ENCODE measurements at places on chromosomes 13 and 19. TPM values are rescaled to one million over a fixed set of nuclear protein-coding genes. Genes with fewer than 3 reads are reported as not detected.

ONECUT3 gene
- 1.6 TPM for polyA plus RNA-seq

RYR1 gene
- 0.44 TPM for polyA plus RNA-seq

YJEFN3 gene
- polyA plus RNA-seq: 26.9 TPM

ZNF534 gene
- polyA plus RNA-seq: 2.9 TPM

CRTC1 gene
- polyA plus RNA-seq: 10.4 TPM

LHB gene
- polyA plus RNA-seq: not detected

MKNK2 gene
- 37.6 TPM for polyA plus RNA-seq

CERS1 gene
- polyA plus RNA-seq: 21.7 TPM

KLF1 gene
- not detected for polyA plus RNA-seq

CLDN10 gene
- polyA plus RNA-seq: not detected

ZNF208 gene
- not detected for polyA plus RNA-seq

LILRA2 gene
- polyA plus RNA-seq: not detected

SHC2 gene
- polyA plus RNA-seq: 81.2 TPM

RHPN2 gene
- polyA plus RNA-seq: 0.60 TPM

RNF113B gene
- not detected for polyA plus RNA-seq

SLC10A2 gene
- not detected for polyA plus RNA-seq

LGALS4 gene
- polyA plus RNA-seq: 1.3 TPM
